ENCODE measurements at places on chromosomes 7 and 10. TPM values are rescaled to one million over a fixed set of nuclear protein-coding genes. Genes with fewer than 3 reads are reported as not detected.

HOXA9 gene
- total RNA-seq = not detected

FGFBP3 gene
- 1.5 TPM for total RNA-seq

HOXA10 gene
- 0.88 TPM for total RNA-seq

CPXM2 gene
- not detected for total RNA-seq

FAM25A gene
- not detected for total RNA-seq

IFIT3 gene
- total RNA-seq = 2.6 TPM

DNAJC1 gene
- 53.5 TPM for total RNA-seq

SLC29A4 gene
- 0.11 TPM for total RNA-seq

HOXA6 gene
- total RNA-seq = 0.81 TPM

CCAR1 gene
- 81.8 TPM for total RNA-seq

FAM204A gene
- total RNA-seq = 64.5 TPM

PAXIP1 gene
- 33.4 TPM for total RNA-seq

PSD gene
- total RNA-seq = 2.3 TPM

IQUB gene
- total RNA-seq = 0.10 TPM

STOX1 gene
- 0.50 TPM for total RNA-seq

- peak overlapping the region; percentile 67 for H3K27ac ChIP-seq
- peaks cover 76% of the 10 kb centered on the region for H3K4me1 ChIP-seq
- no peaks in the 10 kb centered on the region for H3K36me3 ChIP-seq
- no peak for DNase-seq
- H3K4me3 ChIP-seq = peak overlapping the region; percentile 93
Observed at GRCh38 chr10:124648131-124648475, 96.1 kb downstream of the FAM53B start.

- no peak for DNase-seq
- H3K36me3 ChIP-seq = no peaks in the 10 kb centered on the region
- H3K4me1 ChIP-seq = no peaks in the 10 kb centered on the region
- H3K27me3 ChIP-seq = no peaks in the 10 kb centered on the region
- H3K4me3 ChIP-seq = no peak overlapping the region
- H3K27ac ChIP-seq = no peak overlapping the region
Observed at GRCh38 chr7:121994625-121995410, 121.9 kb downstream of the PTPRZ1 start.

- peaks cover 23% of the 10 kb centered on the region for H3K27me3 ChIP-seq
- H3K36me3 ChIP-seq = no peaks in the 10 kb centered on the region
- DNase-seq = no peak
Observed at GRCh38 chr7:144022169-144022568, 22.0 kb downstream of the OR6B1 start.

GRCh38 chr10:73772281-73773151 is 9.3 kb upstream of the CHCHD1 start:
- H3K4me3 ChIP-seq = peak overlapping the region; percentile 93
- H3K36me3 ChIP-seq = peaks cover 54% of the 10 kb centered on the region
- no peaks in the 10 kb centered on the region for H3K27me3 ChIP-seq
- peak; percentile 96 for DNase-seq
- H3K27ac ChIP-seq = peak overlapping the region; percentile 79

DNA sequence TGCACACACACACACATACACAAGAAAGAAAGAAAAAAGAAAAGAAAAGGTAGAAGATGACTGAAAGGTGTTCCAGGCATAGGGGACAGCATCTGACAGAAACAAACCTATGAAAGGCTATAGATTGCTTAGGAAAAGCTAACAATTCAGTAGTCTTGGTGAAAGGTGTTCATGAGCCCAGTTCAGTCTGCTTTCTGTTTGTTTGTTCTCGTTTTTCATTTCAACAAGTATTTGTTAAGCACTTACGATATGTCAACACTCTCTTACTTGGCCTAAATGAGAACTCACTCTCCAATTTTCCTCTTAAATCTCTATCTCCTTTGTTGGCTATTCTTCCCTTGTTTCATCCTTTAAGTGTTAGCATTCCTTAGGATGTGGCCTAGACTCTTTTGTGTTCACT is 133.2 kb downstream of the GRM8 start:
- DNase-seq = no peak
- no peaks in the 10 kb centered on the region for H3K4me1 ChIP-seq
- H3K36me3 ChIP-seq = no peaks in the 10 kb centered on the region
- no peak overlapping the region for H3K27ac ChIP-seq

DNA sequence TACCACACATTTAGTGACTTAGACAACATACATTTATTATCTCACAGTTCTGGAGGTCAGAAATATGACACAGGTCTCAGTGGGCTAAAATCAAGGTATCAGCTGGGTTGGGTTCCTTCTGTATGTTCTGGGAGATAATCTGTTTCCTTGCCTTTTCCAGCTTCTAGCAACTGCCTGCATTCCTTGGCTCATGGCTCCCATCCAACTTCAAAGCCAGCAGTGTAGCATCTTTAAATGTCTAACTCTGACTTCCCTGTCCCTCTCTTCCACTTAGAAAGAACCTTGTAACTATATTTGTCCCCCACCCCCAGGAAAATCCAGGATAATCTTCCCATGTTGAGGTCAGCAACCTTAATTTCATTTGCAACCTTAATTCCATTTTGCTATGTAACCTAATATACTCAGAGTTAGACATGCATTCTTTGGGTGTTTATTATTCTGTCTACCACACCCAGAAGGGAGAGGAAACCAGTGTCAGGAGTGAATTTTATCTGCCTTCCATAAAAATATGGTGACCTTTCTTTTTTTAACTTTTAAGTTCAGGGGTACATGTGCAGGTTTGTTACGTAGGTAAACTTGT is 57.3 kb upstream of the SMIM30 start:
- no peaks in the 10 kb centered on the region for H3K36me3 ChIP-seq
- peaks cover 2% of the 10 kb centered on the region for H3K27me3 ChIP-seq
- no peaks in the 10 kb centered on the region for H3K4me1 ChIP-seq
- no peak for DNase-seq

GRCh38 chr10:128005858-128006257 is 99.0 kb downstream of the PTPRE start:
- no peak overlapping the region for H3K4me3 ChIP-seq
- H3K4me1 ChIP-seq = no peaks in the 10 kb centered on the region
- no peak for DNase-seq
- no peaks in the 10 kb centered on the region for H3K36me3 ChIP-seq
- H3K27ac ChIP-seq = no peak overlapping the region
- peaks cover 6% of the 10 kb centered on the region for H3K27me3 ChIP-seq

DNA sequence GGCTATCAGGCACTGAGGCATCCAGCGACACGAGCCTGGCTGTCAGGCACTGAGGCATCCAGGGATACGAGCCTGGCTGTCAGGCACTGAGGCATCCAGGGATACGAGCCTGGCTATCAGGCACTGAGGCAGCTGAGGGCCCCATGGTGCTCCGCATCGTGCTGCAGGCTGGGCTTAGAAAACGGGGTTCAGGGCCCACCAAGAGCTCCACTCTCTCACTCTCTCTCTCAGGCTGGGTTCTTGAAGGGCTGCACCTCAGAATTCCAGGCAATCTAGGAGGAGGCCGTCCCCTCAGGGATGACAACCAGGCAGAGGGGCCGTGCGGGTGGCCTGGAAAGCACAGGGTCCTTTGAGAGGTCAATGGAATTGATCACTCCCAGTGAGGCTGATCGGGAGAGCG is 69.0 kb downstream of the CFAP46 start:
- H3K27ac ChIP-seq = no peak overlapping the region
- H3K4me1 ChIP-seq = no peaks in the 10 kb centered on the region
- H3K27me3 ChIP-seq = peaks cover 24% of the 10 kb centered on the region
- DNase-seq = no peak
- H3K4me3 ChIP-seq = no peak overlapping the region
- H3K36me3 ChIP-seq = no peaks in the 10 kb centered on the region

- H3K27ac ChIP-seq = no peak overlapping the region
- H3K36me3 ChIP-seq = no peaks in the 10 kb centered on the region
- no peak for DNase-seq
- no peaks in the 10 kb centered on the region for H3K4me1 ChIP-seq
- H3K4me3 ChIP-seq = no peak overlapping the region
Observed at GRCh38 chr7:155610633-155611193, 33.7 kb upstream of the RBM33 start.

GRCh38 chr7:131385039-131385605 is 57.4 kb downstream of the MKLN1 start:
- H3K27me3 ChIP-seq = no peaks in the 10 kb centered on the region
- no peak overlapping the region for H3K27ac ChIP-seq
- H3K4me3 ChIP-seq = no peak overlapping the region
- H3K4me1 ChIP-seq = peaks cover 21% of the 10 kb centered on the region

DNA sequence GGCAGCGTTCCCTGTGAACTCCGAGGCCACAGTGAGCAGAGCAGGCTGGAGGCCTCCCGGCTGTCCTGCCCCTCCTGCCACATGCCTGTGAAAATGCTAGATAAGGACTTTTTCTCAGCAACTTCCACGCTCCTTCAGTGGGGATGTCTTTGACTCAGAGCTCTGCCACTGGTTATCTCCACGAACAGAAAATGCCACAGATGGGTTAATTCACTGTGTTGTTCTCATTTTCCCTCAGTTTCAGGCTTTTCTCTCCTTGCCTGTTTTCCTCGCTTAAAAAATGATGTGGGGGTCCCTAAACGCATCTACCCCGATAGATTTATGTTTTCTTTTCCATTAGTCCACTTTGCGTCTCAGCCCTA is 51.3 kb downstream of the IKZF1 start:
- H3K27ac ChIP-seq = no peak overlapping the region
- DNase-seq = no peak
- H3K36me3 ChIP-seq = peaks cover 50% of the 10 kb centered on the region
- H3K4me3 ChIP-seq = peak overlapping the region; percentile 88
- H3K4me1 ChIP-seq = peaks cover 94% of the 10 kb centered on the region

DNA sequence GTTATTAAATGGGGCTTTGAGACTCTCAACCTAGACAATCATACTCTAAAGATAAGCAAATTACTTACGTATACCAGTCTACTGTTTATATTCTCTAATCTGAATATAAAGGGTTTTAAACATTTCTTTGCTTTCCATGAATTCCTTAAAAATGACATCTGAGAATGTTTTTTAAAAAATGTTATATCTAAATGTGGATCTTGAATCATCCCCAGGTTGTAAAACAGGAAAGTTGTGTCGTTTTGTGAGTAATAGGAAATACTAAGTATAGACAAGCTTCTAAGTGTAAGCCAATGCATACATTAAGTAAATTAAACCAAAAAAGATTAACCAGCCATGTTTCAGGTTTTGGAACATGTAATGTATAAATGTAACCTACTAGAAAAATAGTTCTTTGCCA is 26.8 kb downstream of the ADD3 start:
- no peaks in the 10 kb centered on the region for H3K27me3 ChIP-seq
- H3K36me3 ChIP-seq = no peaks in the 10 kb centered on the region
- no peak overlapping the region for H3K27ac ChIP-seq
- no peak for DNase-seq

DNA sequence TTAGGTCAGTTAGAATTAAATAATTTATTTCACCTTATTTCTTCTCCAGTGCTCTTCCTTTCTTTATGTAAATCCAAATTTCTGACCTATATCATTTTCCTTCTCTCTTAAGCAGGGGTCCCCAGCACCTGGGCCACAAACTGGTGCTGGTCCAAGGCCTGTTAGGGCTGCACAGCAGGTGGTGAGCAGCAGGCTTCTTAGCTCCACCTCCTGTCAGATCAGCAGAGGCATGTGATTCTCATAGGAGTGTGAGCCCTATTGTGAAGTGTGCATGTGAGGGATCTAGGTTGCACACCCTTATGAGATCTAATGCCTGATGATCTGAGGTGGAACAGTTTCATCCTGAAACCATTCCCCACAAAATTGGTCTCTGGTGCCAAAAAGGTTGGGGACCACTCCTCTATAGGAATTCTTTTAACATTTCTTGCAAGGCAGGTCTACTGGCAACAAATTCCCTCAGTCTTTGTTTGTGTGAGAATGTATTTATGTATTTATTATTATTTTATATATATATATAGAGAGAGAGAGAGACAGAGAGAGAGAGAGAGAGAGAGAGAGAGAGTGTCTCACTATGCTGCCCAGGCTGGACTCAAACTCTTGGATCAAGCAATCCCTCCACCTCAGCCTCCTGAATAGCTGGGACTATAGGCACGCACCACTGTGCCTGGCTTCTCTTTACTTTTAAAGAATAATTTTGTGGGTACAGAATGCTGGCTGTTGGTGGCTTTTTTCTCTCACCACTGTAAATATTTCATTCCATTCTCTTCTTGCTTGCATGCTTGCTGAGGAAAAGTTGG is 4.3 kb upstream of the ABCC2 start:
- H3K4me3 ChIP-seq = no peak overlapping the region
- peaks cover 6% of the 10 kb centered on the region for H3K27me3 ChIP-seq
- no peak for DNase-seq
- no peak overlapping the region for H3K27ac ChIP-seq

DNA sequence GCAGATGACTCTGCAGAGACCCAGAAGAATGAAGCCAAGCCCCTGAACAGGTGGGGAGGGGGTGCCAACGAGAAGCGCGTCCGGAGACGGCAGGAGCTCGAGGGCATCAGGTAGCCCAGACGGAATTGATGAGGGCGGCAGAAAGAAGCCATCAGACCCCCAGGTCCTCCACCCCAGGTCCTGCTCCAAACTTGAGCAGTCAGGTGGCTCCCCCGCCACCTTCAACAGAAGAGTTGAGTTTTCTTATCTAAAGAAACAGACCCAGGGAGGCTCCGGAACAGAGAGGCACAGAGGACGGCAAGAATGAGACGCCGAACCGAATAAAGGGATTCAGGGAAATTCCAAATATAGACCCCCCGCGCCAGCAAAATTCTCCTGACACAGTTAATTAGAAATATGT is 22.2 kb downstream of the RGS10 start:
- no peaks in the 10 kb centered on the region for H3K27me3 ChIP-seq
- no peaks in the 10 kb centered on the region for H3K36me3 ChIP-seq
- DNase-seq = no peak

GRCh38 chr7:139855498-139856270 is 26.6 kb downstream of the TBXAS1 start:
- DNase-seq = peak; percentile 80
- peaks cover 67% of the 10 kb centered on the region for H3K4me1 ChIP-seq

- H3K4me3 ChIP-seq = no peak overlapping the region
- DNase-seq = no peak
- H3K27ac ChIP-seq = no peak overlapping the region
- H3K4me1 ChIP-seq = no peaks in the 10 kb centered on the region
- no peaks in the 10 kb centered on the region for H3K36me3 ChIP-seq
Observed at GRCh38 chr10:112716076-112716475, 234.0 kb upstream of the TCF7L2 start.

- no peak overlapping the region for H3K27ac ChIP-seq
- no peaks in the 10 kb centered on the region for H3K27me3 ChIP-seq
- peaks cover 16% of the 10 kb centered on the region for H3K4me1 ChIP-seq
- peaks cover 6% of the 10 kb centered on the region for H3K36me3 ChIP-seq
Observed at GRCh38 chr7:150329331-150330120, 6.2 kb upstream of the ACTR3C start.

GRCh38 chr7:45434167-45434784 is 139.9 kb upstream of the ADCY1 start:
- peaks cover 4% of the 10 kb centered on the region for H3K36me3 ChIP-seq
- peaks cover 27% of the 10 kb centered on the region for H3K27me3 ChIP-seq
- DNase-seq = no peak
- H3K27ac ChIP-seq = no peak overlapping the region
